ENCODE measurements at places on chromosomes 1 and 21.
A peak's percentile ranks its signal among the peaks of the same experiment; 100 is the strongest.

DNA sequence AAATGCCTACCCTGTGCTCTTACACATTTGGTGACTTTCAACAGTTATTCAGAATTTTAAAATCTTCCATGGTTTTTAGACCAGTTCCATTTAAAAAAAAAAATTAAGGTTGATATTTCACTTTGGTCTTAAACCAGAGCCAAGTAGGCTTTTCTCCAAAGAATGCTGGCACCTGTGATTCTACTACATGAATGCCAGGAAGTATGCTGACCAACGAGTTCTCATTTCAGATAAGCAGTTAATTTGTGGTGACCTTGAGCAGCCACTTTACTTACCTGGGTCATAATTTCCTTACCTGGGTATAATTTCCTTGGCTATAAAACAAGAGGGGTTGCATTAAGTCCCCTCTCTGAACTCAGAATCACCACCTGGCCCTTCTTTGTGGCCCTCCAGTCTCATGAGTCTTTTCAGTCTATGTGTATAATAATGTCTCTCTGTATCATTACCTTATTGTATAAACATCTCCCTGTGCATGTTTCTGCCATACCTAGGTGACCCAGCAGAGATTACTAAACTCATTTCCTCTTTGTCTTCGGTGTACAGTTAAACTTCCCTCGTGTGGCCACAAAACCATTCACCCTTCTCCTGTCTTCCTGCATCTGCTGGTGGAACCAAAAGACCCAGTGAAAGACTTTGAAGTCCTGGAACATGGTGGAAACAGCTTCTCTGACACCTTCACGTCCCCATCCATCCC lies 139.1 kb upstream of the DPT start:
- no peak for DNase-seq

GRCh38 chr1:188641566-188642211 lies 1812.9 kb downstream of the PLA2G4A start:
- DNase-seq = no peak

- no peak for DNase-seq
Measured at GRCh38 chr21:42401154-42401553, 2.5 kb upstream of the UBASH3A start.

DNA sequence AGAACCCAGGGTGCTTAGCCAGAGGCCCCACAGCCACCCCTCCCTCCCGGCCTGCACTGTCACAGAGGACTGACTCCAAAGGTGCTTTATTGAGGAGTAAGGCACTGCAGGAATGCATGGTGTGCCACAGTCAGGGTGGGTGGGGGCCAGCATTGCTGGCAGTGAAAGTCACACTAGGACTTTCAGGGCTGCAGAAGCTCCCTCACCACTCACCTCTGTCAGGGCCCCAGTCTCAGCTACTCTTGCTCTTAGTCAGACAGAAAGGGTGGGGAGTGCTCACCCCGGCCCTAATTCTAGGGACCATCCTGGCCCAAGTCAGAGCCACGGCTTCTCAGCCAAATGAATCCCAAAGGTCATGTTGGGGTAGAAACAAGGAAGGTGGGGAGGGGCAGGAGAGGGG lies 19.4 kb downstream of the KNCN start:
- DNase-seq = no peak

- peak; percentile 87 for DNase-seq
Measured at GRCh38 chr1:203504400-203505250, 10.7 kb downstream of the OPTC start.

DNA sequence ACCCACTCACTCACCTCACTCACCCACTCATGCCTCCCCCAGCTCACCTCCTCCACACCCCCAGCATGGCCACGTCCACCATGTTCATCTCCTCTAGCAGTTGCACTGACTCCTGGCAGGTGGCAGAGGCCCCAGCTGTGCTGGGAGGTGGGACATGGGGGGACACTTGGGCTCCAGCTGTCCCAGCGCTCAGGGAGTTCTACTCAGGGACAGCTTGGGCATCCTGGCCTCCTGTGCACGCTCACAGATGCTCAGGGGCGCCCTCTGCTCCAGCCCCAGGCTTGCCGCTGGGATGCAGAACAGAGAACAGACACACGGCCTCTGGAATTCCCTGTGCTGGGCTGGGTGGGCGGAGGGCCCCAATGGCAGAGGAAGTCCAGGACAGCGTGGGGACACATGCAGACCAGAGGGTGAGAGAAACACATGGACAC lies 5.2 kb downstream of the KRTAP10-8 start:
- no peak for DNase-seq

DNA sequence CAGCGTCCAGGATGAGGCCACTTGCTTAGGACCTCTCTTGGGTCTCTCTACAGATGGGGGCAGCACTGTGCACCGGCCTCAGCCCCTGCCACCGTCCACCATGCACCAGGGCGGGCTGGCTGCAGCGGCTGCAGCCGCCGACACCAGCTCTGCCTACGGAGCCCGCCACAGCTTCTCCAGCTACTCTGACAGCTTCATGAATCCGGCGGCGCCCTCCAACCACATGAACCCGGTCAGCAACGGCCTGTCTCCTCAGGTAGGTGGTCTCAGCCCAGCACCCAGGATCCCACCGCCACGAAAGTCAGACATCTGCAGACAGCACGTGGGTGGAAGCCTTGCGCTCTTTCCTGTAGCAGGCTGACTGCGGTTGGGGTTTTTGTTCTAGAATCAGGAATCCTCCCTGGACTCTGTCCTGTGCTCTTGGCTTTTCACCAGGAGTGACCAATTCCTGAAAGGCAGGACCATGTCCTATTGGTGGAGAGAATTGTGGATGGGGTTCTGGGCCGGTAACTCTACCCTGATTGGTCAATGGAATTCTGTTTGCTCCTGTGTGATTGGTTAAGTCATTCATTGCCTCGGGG lies 72.5 kb downstream of the PAX7 start:
- DNase-seq = no peak

DNA sequence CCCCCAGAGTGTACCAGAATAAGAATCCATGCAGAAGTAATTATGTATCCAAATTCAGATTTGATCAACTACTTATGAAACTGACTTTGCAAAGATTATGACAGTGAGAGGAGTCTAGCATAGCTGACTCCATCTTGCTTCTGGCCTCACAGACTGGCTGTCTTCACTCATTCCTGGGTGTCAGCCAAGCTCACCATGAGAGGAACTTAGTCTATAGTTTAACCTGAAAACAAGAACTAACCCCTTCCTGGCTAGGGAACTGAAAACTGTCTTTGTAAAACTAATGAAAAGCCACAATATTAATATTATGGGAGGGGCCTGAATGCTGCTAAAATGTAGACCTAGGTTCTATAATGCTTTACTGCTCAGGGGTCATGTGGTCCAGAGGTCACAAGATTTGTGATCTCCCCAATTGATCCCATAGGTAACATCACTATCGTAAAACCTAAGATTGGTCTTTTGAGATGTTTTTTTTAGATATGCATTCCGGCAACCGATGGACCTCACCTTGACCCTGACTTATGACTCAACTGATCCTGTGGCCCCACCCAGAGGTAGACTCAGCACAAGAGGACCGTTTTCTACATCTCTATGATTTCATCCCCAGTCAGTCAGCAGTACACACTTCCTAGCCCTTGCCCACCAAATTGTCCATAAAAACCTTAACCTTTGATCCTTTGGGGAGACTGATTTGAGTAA lies 55.2 kb downstream of the ATP1B1 start:
- DNase-seq = no peak

- DNase-seq = no peak
Measured at GRCh38 chr1:234970731-234971476, 157.7 kb downstream of the TOMM20 start.

GRCh38 chr1:63874278-63874880 lies 100.6 kb downstream of the ROR1 start:
- DNase-seq = no peak

DNA sequence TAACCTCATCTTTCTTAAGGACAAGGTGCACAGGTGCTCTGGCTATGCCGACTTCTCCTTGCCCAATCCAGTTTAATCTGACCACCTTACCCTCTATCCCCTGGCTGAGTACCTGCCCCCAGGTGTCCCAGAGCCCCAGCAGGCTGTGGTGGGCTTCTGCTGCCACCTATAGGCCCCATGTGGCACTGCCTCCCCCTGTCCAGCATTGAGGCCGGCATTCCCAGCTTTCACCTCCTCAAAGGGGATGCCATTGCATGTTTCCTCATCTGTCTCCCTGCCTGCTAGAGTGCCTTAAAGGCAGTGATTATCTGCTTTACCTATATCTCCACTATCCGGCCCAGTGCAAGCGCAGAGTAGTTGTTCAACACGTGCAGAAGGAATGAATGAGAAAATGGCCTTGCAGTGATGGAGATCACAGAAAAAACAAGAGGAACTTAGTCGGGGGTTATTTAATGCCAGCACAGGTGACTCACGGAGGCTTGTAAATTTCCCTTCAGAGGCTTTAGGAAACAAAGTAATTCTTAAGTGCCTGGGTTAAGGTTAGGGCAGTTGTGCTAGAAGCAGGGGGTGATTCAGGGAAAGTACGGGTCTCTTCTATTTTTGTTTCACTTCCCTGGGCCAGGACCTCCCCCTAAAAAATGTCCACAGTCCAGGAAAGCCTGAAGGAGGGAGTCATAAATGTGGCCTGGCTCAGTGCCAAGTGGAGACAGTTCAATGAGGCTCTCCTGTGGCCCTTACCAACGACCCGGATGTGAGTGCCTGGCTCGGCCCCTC lies 131.8 kb upstream of the NGF start:
- DNase-seq = peak; percentile 56

- DNase-seq = no peak
Measured at GRCh38 chr1:66132324-66132723, 339.6 kb downstream of the PDE4B start.

DNA sequence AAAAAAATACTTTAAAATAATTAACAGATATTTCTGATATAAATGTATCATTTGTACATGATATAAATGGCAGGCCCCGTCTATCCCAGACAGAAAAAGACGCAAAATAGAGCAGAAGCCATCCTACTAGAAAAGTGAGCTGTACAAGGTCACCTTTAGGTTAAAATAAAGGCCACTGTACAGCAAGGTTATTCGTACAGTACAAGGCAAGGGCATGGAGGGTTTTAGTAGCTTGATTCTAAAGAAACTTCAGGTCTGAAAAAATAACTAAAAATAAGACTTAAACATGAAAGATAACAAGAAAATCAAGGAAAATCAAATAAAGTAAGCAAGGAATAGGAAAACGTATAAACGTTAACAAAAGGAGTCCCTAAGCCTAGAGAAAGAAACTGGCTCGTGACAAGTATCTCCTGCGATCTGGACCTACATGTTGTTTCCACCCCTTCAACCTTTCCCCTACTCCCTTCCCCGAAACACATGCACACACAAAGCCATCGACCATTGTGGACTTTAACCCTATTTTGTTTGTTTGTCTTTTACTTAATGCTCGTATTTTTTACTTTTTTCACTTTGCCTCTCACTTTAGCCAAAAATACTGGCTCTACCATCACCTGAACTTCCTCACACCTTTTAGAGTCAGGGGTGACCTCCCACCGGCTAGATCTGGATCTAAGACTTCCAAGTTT lies 26.5 kb upstream of the SLC30A10 start:
- peak; percentile 65 for DNase-seq

GRCh38 chr1:87765681-87766070 lies 437.0 kb downstream of the LMO4 start:
- no peak for DNase-seq

Data from HuH-7.5 (cell line).